ENCODE measurements at places on chromosomes 6 and 20.

GRCh38 chr6:133301835-133302234 lies 60.7 kb downstream of the EYA4 start:
- DNase-seq = no peak

DNA sequence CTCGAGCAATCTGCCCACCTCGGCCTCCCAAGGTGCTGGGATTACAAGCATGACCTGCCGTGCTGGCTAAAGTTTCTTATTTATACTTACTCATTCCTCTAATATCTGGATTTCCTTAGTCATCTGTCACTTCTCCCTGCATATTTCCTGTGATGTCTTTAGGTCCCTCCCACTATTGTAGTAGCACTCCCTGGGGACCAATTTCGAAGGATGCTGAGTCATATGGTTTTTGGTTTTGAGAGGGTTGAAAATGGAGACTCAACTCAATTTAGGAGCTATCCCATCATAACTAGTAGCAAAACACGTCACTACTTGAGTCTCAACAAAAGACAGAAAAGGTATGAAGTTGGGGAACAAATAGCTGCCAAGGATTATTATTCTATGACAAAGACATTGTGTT lies 20.2 kb downstream of the MCUR1 start:
- DNase-seq = peak; percentile 5

DNA sequence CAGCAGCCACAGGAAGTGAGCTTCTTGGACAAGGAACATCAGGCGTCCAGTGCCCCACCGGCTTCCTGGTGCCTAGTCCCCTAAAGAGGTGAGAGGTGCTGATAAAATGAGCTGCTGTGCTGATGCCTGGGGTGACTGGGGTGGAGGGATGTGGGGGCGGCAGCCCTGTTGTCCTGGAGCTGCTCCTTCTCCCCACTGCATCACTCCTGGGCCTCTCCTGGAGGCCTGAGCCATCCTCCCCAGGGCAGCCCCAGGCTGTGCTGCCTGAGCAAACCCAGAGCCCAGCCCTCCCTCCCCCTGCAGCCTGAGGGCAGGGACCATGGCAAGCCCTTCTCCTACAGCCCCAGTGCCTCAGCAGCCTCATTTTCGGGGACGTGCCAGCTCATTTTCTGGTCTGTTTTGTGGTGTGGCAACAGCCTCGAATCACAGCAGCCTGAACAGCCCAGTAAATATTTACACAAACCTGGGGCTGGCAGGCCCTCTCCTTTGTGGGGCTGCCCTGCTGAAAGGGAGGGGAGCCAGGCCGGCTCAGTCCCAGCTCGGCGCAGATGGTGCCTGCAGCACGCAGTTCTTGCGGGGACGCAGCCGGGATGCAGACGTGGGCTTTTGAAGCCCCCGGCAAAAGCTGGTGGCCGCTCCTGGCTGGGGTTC lies 259.9 kb downstream of the DLL1 start:
- peak; percentile 36 for DNase-seq

DNA sequence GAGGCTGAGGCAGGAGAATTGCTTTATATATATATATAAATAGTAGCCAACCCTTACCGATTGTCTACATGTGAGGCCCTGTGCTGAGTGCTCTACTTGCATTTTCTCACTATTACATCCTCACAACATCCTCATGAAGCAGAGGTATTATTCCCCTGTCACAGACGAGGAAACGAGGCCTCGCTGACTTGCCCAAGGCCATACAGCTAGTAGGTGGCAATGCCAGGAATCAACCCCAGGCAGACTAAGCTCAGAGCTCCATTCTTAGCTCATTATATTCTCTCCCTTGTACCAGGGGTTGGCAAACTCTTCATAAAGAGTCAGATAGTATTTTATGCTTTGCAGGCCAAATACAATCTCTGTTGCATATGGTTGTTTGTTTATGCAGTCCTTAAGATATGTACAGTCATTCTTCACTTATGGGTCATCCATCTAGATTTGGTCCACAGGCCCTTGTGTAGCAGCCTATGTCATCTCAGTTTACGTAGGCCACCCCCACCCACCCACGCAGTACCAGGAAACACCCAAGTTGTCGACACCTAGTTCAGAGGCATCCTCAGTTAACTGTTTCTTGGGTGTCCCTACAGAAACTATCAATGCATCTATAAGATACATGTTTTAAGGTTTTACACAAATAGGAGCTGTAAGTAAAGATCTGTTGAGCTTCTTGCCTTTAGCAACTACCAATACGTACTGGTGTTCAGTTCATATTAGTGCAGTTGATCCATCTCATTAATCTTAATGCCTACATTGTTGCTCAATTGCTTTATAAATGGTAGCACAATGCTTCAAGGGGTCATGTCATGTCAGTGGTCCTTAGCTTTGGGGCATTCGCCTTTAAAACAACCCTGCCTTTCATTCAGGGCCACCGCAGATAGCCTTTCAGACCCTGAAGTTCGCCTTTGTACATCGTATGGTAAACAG lies 3.0 kb downstream of the CASS4 start:
- no peak for DNase-seq

DNA sequence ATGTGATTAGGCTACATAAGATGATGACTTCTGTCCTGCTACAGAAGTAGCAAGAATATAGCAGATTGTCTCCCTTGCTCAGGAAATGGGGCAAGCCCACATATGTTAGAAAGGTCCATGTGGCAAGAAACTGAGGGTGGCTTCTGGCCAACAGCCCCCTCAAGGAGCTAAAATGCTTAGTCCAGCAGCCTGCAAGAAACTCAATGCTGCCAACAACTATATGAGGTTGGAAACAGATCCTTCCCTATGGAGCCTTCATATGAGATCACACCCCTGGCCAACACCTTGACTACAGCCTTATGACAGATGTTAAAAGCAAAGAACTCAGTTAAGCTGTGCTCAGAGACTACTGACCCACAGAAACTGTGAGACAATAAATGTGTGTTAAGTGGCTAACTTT lies 22.1 kb downstream of the PTPRT start:
- DNase-seq = no peak

DNA sequence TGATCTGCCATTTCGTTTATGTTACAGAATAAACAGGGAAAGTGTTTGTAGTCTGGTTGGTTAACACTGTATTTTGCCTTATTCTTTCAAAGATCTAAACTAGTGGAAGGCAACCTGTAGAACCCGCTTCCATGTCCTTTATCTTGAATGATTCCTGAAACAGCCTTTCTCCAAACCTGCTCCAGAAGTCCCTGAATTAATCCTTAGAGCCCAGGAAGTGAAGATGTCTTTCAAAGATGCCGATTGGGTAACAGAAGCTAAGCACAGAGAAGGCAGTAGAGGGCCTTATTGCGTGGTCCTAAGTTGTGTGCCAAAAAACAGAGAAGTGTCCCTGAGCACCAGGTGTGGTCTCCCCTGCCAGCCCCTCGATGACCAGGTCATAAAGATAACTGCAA lies 19.2 kb upstream of the ZSCAN16 start:
- no peak for DNase-seq

DNA sequence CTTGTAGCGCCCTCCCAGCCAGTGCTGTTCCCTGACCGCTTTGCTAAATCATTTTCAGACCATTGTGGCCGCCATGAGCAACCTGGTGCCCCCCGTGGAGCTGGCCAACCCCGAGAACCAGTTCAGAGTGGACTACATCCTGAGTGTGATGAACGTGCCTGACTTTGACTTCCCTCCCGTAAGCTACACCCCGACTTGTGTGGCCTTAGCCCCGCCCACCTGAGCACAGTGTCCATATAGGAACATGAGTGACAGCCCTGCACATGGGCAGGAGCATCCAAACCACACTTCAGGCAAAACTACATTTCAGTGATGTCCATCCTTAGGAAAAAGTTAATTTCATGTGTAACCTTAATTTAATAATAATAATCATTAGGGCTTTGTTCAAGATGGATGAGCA lies 51.1 kb downstream of the GNAS start:
- DNase-seq = no peak

DNA sequence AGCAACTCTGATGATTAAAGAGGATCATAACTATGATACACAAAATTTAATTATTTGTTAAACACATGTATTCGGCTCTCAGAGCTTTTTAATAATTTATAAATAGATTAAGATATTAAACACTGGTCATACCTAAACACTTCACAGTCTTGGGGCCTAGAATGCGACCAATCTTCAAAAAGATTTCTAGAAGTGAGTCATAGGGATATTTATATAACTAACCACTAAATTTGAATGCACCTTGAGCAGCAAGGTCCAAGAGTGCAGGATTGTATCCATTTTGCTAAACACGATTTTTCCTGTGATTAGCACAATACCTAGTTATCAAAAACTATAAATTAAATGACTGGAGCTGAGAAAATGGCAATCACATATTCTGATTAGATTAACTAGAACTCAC lies 709.3 kb downstream of the EPHA7 start:
- no peak for DNase-seq

- peak; percentile 20 for DNase-seq
Observed at GRCh38 chr20:58447511-58448391, 58.7 kb downstream of the VAPB start.

DNA sequence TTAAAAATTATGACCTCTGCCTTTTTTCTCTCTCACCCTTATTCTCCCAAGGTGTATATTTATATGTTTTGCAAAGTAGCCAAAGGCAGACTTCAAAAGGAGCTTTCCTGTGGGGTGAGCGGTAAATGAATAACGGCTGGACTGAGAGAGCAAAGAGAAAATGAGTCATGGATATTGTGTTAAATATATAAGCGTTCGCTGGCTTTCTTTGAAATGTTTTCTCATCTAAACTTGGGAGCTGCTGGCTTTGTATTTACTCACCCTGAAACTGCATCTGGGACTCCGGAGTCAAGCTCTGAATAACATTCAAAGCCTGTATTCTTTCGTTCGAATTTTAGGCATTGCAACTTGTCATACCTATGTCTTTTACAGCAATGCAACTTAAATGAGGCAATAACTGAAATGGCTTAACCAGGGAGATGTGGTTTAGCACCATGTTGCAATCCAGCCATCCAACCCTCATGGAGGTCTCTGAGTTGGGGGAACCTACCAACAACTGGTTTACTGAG lies 32.0 kb downstream of the ATXN1 start:
- DNase-seq = no peak

DNA sequence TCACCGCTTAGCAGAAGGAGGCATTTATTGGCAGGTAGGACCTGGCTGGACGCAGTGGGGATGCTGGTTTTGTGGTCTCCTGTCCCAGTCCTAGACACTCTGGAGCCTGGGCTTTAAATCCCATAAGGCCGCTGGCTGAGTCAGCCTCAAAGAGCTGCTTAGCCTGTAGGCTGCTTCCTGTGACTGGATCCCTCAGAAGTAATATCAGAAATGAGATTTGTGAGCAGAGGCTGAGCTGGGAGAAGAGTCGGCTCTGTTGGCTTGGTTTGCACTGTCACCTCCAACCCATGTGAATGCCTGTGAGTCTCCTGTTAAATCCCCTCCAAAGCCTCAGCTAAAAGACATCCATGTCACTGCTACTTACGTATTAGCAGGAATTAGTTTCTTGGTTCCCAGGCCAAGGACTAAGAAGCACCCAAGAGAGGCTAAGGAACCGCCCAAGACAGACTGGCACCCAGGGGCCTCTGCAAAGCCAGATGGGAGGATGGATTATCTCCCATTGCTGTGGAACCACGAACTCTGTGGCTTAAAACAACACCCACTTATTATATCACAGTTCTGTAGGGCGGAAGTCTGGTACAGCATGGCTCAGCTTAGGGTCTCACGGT lies 289.4 kb downstream of the CDC5L start:
- DNase-seq = no peak

DNA sequence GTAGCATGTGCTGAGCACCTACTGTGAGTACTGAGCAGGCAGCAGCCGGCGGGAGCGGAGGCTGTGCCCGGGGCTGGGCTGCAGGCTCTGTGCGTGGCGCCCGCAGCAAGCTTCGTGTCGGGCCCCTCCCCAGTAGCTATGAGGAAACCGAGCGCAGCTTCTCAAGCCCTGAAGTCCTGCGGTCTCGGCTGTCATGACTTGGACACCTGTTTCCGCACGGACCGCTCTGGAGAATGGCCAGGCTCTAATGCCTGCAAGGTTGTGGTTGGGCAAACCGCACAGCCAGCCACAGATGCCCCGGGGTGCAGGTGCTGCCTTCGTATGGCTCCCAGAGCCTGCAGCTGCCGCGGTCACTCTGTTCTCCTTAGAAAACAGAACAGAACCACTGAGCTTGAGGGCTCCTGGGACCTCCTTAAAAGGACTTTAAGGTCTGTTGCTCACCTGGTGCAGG lies 33.7 kb downstream of the PYGB start:
- DNase-seq = no peak

DNA sequence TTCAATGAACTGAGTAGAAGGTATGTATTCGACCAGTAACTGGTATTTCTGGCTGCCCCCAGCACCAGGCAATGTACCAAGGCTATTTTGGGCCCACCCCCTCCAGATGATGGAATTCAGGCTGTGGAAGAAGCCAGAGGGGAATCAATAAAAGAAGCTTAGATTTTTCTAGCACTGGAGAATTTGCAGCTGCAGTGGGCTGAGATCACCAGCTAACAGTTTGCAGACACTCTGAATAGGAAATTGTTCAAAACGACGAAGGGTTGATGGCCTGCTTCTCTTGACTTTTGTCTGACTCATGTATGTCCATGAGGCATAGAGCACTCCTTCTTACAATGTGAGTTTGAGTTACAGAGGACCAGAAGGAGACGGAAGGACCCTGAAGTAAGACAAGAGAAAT lies 32.4 kb upstream of the FBXO9 start:
- DNase-seq = no peak

- DNase-seq = no peak
Observed at GRCh38 chr6:153804755-153805330, 234.2 kb upstream of the OPRM1 start.

GRCh38 chr6:21246075-21246474 lies 347.5 kb upstream of the SOX4 start:
- no peak for DNase-seq

GRCh38 chr6:131654326-131654725 lies 17.2 kb downstream of the ENPP3 start:
- no peak for DNase-seq

DNA sequence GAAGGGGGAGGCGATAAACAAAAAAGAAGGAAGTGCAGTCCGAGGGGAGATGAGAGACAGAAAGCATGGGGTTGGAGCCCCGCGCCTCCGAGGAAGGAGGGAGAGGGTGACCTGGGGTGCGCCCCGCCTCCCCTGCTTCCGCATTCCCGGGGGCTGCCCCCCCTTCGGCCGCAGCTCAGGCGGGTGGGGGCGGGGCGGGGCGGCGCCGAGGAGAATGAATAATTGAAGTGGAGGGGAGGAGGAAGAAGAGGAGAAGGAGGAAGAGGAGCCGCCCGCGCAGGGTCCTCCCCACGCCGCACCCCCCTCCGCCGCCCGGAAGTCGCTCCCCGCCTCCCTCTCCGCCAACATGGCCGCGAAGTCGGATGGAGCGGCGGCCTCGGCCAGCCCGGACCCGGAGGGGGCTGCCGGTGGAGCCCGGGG lies at the start of gene XKR7:
Gene XKR7 (plus strand): TSS at position 322 of the 420 bp plus-strand sequence. CDS start 25 bp downstream, at position 347.
- peak; percentile 71 for DNase-seq

- no peak for DNase-seq
Observed at GRCh38 chr6:11146117-11146826, 34.7 kb upstream of the ERVFRD-1 start.

DNA sequence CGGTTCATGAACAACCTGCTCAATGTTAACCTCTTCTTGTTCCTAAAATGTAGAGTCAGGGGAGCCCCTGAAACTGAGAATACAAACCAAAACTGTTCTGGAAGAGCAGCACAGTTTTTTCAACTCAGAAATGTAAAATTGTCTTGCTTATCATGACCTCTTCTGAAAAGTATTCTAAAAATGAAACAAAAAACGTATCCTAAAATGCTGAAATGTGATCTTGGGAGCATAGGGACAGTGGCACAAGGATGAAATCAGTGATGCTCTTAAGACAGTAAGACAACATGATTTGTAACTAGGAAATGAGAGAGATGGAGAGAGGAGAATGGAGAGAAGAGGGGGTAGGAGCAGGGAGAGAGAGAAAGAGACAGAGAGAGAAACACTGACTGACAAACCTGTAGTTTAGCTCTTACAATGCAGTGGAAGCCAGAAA lies 27.5 kb downstream of the NCOA7 start:
- no peak for DNase-seq
